Progenitor cell of endocrine pancreas (in vitro differentiated cells): ENCODE measurements at places on chromosomes 1 and 21.
A peak's percentile ranks its signal among the peaks of the same experiment; 100 is the strongest.

DNA sequence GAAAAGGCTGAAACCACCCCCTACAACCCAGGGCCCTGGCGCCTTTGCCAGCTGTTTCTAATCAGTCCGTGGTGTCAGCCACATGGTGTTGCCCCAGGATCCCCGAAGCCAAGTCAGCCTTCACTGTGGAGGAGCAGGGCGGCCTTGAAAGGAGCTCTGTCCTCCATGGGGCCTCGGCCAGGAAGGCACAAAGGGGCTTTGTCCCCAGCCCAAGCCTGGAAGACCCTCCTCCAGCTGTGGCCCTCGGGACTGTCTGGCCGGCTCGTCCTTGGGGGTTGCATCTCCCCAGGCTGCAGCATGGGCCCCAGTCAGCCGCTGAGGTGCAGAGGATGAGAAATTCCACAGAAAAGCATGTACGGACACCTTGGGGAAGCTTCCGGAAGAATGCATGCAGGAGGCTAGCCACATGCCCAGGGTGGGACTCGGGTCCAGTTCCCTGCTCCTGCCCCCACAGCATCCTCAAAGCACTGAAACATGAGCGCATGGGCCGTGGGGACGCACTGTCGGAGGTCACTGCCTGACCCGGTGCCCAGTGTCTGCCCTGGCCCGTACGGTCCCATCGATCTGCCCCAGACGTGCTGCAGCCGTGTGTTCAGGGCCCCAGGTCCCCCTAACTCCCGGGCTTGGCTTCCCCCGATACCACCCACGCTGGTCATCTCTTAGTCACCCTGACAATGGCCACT lies 38.6 kb upstream of the POFUT2 start:
- DNase-seq: no peak

- DNase-seq: no peak
These were observed 137.1 kb downstream of the ACTL8 start for GRCh38 chr1:17892225-17892624.

DNA sequence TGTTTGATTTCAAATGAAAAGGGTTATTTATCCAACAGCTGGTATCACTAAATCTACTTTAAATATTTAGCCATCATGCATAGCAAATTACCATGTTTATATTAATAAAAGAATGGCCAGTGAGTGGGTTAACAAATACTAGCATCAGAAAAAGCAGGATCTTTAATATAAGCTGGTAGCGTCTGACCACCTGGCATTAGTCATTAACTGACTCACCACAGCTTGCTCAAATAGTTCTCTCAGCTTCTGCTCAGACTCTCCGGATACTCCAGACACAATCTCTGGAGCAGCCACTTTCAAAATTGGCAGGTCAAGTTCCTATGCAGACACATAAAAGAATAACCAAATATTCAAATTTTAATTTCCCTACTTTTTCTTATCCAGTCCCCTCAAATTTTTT lies 29.6 kb downstream of the NVL start:
- DNase-seq: no peak

- no peak for DNase-seq
These were observed 3.7 kb upstream of the TCHH start for GRCh38 chr1:152118915-152119314.

DNA sequence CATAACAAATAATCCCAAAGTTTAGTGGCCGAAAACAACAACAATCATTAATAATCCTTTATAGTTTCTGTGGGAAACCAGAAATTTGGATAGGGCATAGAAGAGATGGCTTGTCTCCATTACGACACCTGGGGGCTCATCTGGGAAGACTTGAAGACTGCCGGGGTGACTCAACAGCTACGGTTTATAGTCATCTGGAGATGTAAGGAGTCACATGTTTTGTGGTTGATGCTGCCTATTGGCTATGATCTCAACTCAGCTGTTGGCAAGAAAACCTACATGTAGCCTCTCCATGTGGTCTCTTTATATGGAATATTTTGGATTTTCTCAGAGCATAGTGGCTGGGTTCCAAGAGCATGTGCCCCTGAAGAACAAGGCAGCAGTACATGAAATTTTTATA lies 29.3 kb upstream of the TSPAN2 start:
- no peak for DNase-seq

- DNase-seq: no peak
These were observed 11.4 kb downstream of the DESI2 start for GRCh38 chr1:244664353-244664752.

DNA sequence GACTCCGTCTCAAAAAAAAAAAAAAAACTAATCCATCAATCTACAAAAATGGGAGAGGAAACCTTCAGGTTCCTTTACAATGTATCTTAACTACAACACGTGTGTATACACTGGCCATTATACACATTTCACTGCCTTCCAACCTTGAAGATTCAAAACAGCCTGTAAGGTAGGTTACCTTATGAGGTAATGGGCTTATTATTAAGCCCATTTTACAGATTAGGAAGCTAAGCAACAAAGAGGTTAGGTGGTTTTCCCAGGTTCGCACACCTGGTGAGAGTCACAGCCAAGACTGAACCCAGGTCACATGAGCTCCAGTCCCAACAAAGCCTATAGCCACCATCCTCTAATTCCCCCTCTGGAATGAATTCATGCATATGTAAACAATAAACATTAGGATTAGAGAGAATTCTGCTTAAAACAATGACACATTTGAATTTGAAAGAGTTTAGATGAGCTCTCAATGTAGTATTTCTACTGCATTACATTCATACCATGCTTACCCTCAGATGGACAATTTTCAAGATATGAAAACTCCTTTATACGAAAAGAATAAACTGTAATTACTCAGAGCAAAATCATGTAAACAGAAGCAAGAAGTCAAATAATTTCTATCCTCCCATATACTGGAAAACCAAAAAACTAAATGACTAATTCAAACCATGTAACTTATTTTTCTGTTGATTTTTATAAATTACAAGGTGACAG lies 54.8 kb downstream of the EIF4G3 start:
- DNase-seq: no peak

- no peak for DNase-seq
These were observed at the start of gene TNFRSF4 for GRCh38 chr1:1213345-1214265. Gene TNFRSF4 (minus strand): TSS chr1:1214153. CDS start chr1:1214127, 26 bp downstream.

DNA sequence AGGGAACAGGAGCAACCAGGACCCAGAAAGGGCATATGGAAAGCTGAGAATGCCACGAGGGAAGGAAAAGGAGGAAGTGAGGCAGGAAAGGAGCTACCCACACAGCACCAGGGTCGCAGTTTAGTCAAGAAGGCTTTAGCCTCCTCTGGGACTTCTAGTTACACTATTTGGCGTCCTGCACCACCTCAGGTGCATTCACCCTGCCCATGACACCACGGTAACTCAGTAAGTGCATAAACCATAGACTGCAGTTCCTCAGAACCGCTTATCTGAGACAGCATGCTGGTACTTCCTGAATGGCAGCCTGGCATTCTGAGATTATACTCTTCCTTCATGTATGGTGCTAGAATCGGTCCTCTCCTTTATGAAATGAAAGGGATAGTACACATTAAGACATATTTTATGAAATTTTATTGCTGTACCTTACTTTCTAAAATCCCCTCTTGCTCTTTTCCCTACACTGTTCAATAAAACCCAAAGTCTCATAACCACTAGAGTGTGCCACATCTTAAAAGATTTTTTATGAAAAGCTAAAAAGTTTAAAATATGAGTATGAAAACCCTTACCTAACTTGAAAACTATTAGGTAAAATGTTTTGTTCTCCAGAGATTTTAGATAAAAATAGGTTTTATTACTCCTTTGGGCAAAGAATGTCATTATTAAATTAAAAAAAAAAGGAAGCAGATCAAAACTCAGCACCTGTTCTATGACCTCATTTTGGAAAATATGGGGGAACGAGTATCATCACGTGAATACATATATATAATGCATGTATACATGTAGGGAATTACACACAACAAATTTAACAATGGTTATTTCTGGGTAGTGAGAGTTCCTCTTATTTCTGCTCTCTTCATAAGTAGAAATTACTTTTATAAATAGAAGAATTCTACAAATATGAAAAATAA lies 67.3 kb downstream of the VAV3 start:
- no peak for DNase-seq

DNA sequence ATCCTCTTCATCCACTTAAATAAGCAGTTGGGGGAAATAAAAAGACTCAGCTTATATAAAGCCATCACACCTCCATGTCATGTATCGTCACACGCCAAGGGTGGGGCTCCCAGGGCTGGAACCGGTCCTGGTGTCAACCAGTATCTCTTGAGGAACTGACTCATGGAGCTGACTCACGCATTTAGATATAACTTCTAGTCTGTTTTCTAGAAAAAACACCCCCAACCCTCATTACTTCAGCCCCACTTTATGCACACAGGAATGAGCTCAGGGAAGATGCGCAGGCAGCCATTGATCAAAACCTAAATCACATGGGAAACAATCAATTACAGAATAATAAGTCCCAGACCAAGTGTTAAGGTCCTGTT lies 6.9 kb upstream of the IL22RA1 start:
- DNase-seq: no peak

DNA sequence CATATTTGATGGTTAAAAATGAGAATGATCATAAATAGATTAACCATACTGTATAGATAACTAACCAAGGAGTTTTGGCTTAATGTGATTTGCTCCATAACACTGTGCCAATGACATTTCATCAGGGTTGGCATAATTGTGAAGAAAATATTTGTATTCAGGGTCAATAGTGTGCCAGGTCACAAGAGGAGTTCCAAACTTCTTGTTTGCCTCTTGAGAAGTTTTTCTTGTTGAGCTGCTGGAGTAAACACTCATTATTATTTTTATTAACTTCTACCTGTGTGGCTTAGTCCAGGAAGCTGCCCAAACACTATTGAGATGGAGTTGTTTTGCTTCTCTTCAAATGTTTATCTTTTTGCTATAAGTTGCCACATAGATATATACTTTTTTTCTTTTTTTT lies 7.5 kb downstream of the MAP7D1 start:
- no peak for DNase-seq

GRCh38 chr21:46569081-46569480 lies 35.8 kb downstream of the S100B start:
- DNase-seq: no peak

DNA sequence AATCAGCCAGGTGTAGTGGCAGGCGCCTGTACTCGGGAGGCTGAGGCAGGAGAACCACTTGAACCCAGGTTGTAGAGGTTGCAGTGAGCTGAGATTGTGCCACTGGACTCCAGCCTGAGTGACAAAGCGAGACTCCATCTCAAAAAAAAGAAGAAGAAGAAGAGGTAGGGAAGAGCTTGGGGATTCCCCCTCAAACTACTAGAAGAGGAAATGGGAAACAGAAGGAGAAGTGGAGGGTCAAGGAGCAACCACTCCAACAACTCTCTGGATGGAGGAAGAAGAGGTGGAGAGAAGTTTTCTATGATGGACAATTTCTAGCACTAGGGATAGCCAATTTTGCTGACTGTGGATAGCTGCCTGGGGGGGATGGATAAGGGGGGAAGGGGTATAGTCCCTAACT lies 14.9 kb upstream of the SLAMF9 start:
- DNase-seq: no peak

DNA sequence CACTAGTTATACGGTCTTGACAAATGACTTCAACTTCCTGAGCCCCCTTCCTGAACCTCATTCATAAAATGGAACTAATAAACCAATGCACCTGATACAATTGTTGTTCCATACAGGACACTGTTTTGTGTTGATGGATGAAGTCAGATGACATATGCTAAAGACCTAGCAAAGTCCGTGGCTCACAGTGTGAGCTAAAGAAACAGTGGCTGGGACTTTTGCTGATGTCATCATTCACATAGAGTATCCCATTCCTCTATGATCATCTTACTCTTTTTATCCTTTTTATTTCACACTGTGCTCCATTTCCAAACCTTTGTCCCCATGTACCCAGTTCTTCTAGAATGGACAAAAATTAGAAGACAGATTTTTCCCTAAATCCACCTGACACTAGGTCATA lies 83.7 kb upstream of the KAZN start:
- DNase-seq: no peak

- no peak for DNase-seq
These were observed 4.8 kb upstream of the RGS16 start for GRCh38 chr1:182608845-182609610.

DNA sequence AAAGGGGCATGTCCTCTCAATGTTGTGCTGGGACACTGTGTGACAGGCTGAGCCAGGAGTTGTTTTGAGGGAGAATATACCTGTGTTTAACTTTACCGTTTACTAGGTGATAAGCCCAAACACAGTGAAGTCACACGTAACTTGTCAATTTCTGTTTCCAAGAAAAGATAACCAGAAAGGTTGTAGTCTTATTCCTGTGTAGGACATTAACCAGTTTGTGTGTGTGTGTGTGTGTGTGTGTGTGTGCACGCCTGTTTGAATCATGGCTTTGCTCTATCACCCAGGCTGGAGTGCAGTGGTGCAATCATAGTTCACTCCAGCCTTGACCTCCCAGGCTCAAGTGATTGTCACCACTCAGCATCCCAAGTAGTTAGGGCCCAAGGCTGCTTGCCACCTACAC lies 83.6 kb downstream of the MRPS6 start:
- no peak for DNase-seq

DNA sequence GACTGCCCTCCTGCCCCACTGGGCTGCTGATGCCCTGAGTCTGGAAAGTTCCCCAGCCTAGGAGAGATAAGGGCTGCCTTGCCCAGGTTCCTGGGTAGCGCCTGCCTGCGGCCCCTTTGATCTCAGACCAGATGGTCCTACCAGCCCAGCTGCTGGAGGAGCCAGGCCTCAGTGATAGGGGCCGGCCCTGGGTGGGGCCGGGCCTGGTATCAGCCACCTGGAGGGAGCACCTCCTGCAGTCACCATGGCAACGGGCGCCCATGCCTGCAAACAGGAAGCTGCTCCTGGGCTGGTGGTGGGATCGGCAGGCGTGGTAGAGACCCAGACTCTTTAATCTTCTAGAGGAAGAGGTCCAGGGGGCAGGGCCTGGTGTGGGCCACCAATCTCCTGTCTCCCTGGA lies 119.7 kb upstream of the WNT4 start:
- DNase-seq: peak; percentile 23

DNA sequence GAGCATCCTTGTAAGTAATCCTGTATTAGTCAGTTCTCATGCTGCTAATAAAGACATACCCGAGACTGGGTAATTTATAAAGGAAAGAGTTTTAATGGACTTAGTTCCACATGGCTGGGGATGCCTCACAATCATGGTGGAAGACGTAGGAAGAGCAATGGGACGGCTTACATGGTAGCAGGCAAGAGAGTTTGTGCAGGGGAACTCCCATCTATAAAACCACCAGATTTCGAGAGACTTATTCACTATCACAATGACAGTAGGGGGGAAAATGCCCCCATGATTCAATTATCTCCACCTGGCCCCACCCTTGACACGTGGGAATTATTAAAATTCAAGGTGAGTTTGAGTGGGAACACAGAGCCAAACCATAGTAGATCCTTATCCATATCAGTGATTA lies 124.7 kb downstream of the HIVEP3 start:
- no peak for DNase-seq

GRCh38 chr1:60759291-60759690 lies 323.1 kb upstream of the NFIA start:
- no peak for DNase-seq

GRCh38 chr1:190140644-190141043 lies 337.0 kb downstream of the BRINP3 start:
- no peak for DNase-seq

GRCh38 chr1:207069858-207070506 lies 16.9 kb downstream of the PFKFB2 start:
- DNase-seq: no peak
